ENCODE measurements at places on chromosomes 3 and 15. TPM values are rescaled to one million over a fixed set of nuclear protein-coding genes. Genes with fewer than 3 reads are reported as not detected.

ZPLD1 gene
- not detected for total RNA-seq

ENTPD3 gene
- total RNA-seq: not detected

PPP1R14D gene
- total RNA-seq: not detected

DNAJC17 gene
- 23.9 TPM for total RNA-seq

C3orf20 gene
- 0.11 TPM for total RNA-seq

SETMAR gene
- total RNA-seq: 23.2 TPM

TF gene
- not detected for total RNA-seq

CFAP161 gene
- 0.39 TPM for total RNA-seq

GOLGA8T gene
- total RNA-seq: not detected
